ENCODE measurements at places on chromosomes 3 and 15.
A peak's percentile ranks its signal among the peaks of the same experiment; 100 is the strongest.

GRCh38 chr3:177185035-177185574, 12.2 kb downstream of the TBL1XR1 start:
- DNase-seq, result no peak

GRCh38 chr3:44198284-44199269, 43.1 kb upstream of the TOPAZ1 start:
- no peak for DNase-seq

DNA sequence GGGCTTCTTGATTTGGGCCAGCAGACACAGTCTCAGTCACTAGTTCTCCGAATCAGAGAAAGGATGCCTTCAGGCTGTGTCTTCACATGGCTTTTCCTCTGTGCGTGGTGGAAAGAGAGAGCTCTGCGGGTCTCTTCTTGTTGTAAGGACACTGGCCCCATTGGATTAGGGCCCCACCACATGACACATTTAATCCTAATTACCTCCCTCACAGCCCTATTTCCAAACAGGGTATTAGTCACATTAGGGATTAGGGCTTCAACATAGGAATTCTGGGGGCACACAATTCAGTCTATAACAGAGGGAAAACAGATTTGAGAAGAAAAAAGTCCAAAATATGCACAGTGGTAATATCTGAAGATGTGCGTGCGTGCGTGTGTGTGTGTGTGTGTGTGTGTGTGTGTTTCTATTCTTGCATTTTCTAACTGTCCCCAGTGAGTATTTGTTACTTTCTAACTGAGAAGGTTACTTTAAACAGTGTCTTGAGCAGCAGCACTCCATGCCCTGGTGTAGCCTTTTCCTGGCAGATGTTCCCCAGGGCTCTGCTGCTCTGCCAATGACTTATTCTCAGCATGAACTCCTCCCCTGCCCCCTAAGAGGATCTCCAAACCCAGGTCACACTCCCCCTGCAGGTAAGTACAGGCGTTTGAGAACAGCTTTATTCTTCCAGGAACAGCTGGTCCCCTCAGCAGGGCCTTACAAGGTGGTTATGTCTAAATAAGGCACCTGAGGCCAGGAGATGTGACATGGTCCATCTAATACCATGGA, 72.9 kb downstream of the RPL39L start:
- peak; percentile 77 for DNase-seq

- DNase-seq, result no peak
These were observed 491.7 kb upstream of the AGTR1 start for GRCh38 chr3:148205977-148206376.

DNA sequence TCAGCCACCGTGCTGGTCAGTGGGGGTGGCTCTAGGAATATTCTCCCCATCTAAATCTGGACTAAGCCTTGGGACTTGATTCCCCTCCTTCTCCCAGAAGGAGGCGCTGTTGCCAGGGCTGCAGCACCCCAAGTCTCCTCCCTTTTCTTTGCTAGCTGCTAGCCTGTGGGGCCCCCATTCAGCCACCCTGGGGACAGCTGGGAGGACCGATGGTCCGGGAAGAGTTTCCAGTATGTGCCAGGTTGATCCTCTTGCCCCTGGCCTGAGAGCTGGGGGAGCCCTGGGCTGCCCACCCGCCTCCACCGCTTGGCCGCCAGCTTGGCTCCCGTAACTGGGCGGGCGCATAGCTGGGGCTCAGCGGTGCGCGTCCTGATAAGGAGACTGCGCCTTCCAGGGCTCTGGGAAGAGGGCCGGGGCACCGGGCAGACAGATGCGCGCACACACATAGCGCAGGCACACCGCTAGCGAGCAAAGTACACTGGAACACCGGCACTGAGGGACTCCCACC, 4.2 kb downstream of the SMAD6 start:
- no peak for DNase-seq

- DNase-seq, result peak; percentile 15
These were observed 203.9 kb downstream of the MINAR1 start for GRCh38 chr15:79635897-79636561.

DNA sequence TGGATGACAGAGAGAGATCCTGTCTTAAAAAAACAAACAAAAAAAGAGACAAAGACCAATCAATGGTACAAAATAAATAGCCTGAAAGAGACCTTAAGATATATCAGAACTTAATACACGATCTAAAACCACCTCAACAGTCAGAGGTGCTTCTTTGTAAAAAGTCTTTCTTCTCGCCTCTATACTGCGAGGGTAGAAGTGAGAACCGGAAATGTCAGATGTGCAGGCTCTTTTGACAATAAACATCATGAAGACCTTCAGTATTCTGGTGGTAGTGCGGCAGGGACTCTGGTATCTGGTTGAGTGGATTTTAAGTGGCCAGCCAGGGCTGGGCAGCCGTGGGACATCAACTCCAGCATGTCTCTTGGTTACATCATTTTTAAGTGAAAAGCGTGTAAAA, 30.0 kb downstream of the RUBCN start:
- no peak for DNase-seq

GRCh38 chr15:68232449-68232848, 2.9 kb upstream of the CLN6 start:
- DNase-seq, result no peak

GRCh38 chr3:89525609-89526008, 418.2 kb downstream of the EPHA3 start:
- DNase-seq, result no peak

DNA sequence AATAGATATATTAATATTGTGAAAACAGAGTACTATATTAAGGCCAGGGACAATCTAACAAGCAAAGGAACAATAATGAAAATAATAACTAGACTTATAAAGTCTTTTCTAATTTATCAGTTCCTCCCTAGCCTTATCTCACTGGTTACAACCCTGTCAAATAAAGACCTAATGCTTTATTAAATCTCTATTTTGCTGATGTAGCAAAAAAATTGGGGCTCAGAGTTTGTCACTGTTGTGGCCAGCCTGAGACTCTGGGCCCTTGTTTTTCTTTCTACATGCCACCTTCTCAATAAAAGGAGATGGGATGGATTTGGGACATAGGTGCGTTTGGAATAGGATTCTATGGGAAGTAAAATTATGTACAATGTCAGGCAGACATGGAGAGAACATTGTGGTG, 937.0 kb downstream of the IGSF11 start:
- DNase-seq, result no peak

- no peak for DNase-seq
These were observed 208.4 kb downstream of the TNIK start for GRCh38 chr3:171251835-171252234.

- DNase-seq, result no peak
These were observed 20.4 kb upstream of the FGF12 start for GRCh38 chr3:192747746-192748145.

GRCh38 chr3:4401441-4401840, 65.6 kb downstream of the SUMF1 start:
- no peak for DNase-seq

GRCh38 chr15:69417581-69417980, 3.4 kb downstream of the KIF23 start:
- DNase-seq, result no peak

DNA sequence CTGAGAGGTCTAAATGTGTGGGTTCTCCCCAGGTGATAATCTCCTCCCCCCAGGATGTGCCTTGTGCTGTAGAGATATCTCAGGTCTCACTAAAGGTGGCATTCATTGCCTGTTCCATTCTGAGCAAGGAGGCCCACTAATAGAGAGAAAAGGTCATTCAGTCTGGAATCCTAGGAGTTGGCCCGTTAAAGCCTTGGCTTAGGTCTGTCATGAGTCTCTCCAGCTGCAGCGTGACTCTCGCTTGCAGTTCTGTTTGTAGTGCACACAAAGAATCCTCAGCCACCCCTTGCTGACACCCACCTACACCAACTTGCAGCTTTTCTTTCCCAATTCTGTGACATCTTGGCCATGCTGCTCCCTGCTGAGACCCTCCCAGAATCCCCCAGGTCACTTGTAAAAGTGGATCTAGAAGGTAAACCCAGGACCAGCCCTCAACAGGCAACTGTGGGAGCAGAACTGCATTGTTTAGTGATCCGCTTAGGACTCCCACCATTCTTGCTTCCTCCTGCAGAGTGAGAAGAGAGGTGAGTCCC, 17.7 kb downstream of the MAGEF1 start:
- no peak for DNase-seq

DNA sequence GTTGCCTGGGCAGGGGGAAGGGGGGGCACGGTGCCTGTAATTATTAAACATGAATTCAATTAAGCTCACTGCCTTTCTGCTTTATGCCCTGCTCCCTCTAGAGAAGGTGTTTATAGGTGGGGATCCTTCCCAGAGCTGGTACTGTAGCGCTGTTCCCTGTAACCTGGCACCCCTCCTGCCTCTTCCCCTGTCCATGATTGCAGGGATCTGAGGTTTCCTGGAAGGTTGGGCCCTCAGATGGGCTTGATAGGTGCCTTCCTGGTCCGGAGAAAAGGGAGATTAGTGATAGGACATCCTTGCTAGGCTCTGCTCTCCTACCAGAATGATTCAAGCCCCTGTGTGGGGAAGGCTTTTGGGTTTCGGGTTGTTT, 2.1 kb upstream of the FAM131A start:
- DNase-seq, result no peak

DNA sequence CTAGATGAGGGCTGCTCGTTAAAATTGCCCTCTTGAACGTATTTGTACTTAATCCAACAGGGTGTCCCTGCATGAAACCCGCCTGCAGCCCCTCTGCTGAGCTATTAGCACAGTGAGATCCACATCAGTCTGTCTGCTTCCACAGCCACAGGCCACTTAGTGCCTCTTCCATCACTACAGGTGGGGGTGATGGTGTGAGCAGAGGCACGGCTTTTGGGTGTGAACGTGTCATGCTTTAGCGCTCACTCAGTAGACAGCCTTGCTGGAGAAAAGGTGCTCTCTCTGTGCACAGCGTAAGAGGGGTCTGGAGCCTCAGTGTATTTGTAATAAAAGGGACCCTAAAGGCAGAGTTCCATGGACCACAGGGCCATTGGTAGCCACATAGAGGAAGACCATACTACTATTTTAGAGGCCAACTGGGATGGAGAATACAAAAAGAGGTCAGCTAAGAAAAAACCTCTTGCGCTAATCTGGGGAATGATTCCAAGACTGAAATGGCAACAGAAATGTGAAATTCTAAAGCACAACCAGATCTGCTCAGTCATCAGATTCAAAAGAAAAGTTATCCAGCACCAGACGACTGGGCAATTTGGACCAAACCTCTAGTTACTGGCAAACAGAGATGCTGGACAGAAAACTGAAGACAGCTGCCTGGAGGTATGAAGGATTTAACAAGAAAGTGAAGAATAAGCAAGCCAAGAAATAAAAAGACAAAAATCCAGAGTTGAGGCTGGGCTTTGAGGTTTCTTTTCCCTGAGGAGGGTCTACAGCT, 120.2 kb downstream of the ATP10A start:
- no peak for DNase-seq

DNA sequence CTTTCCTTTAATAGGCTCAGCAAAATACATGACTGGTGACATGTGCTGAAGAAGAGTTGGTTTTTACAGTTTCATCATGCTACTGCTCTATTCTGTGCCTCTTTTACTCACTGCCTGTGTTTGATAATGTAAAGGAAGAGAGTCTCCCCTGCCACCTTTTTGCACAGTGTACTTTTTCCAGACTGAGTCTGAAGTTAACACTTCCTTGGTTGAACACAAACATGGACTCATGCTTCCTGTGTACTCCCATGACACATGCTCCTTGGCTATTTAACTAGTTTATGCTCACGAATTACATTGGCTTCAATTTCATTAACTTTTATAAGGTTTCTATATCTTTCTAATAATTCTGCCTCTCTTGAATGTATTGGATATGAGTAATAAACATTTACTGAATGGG, 396.1 kb downstream of the VGLL3 start:
- no peak for DNase-seq

All from NCI-H2171 (cell line).